ENCODE measurements at places on chromosomes 12 and 14.

DNA sequence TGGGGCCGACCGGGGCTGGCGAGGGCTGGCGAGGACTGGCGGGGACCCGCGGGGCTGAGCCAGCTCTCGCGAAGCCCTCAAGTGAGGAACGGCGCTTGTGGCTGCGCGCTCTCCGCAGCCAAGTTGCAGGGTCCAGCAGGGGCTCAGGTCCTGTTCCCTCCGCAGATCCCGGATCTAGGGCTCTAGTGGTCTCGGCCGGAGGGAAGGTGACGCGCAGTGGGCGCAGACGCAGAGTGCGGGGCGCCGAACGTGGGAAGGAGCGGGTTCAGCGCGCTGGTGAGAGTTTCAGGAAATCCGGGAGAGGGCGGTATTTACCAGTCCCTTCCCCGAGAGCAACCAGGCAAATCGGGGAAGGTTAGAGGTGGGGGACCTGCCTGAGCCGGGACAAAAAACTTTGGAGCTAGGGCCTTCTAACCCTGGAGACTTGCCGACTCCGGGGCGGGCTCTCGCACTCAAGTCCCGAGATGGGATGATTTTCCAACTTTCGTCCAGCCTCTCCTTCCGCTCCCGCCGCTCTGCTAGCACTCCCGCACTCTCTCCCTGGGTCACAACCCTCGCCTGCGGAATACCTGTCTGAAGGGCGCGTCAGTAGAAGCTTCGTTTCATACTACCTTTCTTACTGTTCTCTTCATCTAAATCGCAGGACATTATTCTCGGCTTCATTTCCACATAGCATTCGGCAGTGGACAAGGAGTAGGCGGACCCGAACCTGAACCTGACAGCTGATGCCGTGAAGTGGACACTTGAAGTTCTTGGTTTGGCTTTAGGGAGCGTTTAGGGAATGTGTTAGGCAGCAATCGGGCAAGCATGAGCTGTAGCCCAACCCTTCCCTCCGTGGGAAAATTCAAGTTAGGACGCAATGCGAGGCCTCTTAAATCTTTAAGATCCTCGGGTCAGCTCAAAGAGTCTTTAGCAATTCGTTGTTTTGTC is 13.6 kb upstream of the PAX9 start:
- no peak for DNase-seq

DNA sequence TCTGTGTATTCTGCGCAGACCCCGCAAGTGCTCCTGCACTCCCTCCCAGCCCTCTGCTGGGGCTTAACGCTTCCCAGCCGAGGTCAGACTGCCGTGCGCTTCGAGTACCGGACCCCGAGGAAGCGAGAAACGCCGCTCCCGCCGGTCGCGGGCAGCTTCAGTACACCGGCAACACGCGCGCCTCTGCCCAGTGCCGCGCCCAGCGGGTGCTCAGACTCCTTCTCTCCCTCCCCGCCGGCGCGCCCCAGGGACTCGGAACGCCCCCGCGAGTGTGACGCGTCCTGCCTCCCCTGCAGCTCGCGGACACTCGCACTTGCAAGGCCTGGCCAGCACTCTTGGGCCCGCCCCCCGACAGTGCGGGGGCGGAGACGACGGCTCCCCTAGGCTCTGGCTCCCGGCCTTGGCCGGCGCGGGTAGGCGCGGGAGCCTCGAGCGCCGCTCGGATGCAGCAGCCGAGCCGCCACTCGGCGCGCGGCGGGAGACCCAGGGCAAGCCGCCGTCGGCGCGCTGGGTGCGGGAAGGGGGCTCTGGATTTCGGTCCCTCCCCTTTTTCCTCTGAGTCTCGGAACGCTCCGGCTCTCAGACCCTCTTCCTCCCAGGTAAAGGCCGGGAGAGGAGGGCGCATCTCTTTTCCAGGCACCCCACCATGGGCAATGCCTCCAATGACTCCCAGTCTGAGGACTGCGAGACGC is at the start of gene PTGER2:
TSS of gene PTGER2 (plus strand) at position 410 of the 692 bp plus-strand sequence. CDS start at position 647, 237 bp downstream.
- DNase-seq = peak; percentile 66

GRCh38 chr12:47822863-47823262 is 3.2 kb upstream of the HDAC7 start:
- DNase-seq = no peak

DNA sequence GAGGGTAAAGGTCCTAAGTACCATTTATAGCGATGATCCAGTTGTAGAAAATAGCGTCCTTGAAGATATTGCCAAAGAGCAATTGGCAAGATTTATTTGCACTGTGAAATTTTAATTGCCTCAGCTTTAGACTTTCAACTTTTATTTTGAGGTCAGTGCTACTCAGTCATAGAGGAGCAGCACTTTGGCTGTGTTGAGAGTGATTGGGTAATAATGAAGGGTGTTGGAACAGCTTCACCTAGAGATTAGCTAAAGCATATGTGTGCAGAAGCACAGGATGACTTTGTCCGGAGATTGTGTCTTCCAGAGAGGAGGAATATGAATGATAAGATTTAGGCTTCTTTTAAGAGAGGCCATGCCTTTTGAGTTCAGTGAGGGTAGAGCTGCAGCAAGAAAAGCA is 164.8 kb downstream of the NPAS3 start:
- no peak for DNase-seq

GRCh38 chr12:123468786-123469185 is 10.8 kb downstream of the SNRNP35 start:
- DNase-seq = no peak

DNA sequence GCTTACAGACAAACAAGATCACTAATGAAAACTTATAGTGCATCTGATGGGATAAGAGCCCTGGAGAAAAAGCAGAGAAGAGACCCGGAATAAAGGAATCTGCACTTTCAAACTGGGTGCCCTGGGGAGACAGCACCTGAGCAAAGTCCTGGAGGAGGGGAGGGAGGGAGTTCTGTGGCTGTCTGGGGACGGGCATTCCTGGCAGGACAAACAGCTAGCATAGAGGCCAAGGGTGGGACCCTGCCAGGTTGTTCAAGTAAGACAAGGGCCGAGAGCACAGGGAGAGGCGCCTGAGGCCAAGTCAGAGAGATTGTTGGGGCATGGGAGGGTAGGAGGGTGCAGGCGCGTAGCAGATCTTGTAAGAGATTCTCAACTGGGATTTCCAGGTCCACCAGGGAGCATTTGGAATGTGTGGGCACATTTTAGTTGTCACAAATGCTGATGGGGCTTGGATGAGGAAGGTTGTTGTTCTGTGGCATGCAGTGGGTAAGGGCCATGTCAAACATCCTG is 14.2 kb downstream of the IQSEC3 start:
- DNase-seq = no peak

- no peak for DNase-seq
Measured at GRCh38 chr14:64170181-64170580, 124.0 kb downstream of the ESR2 start.

GRCh38 chr12:49623142-49623904 is at the start of gene PRPF40B:
Gene PRPF40B (plus strand): TSS chr12:49623561. CDS start chr12:49623591, 30 bp downstream.
- no peak for DNase-seq
